ENCODE measurements at places on chromosomes 6 and 20. TPM values are rescaled to one million over a fixed set of nuclear protein-coding genes. Genes with fewer than 3 reads are reported as not detected.

- no peaks in the 10 kb centered on the region for H3K27me3 ChIP-seq
- H3K27ac ChIP-seq: no peak overlapping the region
- no peaks in the 10 kb centered on the region for H3K4me1 ChIP-seq
- DNase-seq: no peak
- no peak overlapping the region for H3K4me3 ChIP-seq
Observed at GRCh38 chr20:1295276-1295930, 29.3 kb downstream of the SNPH start.

DNA sequence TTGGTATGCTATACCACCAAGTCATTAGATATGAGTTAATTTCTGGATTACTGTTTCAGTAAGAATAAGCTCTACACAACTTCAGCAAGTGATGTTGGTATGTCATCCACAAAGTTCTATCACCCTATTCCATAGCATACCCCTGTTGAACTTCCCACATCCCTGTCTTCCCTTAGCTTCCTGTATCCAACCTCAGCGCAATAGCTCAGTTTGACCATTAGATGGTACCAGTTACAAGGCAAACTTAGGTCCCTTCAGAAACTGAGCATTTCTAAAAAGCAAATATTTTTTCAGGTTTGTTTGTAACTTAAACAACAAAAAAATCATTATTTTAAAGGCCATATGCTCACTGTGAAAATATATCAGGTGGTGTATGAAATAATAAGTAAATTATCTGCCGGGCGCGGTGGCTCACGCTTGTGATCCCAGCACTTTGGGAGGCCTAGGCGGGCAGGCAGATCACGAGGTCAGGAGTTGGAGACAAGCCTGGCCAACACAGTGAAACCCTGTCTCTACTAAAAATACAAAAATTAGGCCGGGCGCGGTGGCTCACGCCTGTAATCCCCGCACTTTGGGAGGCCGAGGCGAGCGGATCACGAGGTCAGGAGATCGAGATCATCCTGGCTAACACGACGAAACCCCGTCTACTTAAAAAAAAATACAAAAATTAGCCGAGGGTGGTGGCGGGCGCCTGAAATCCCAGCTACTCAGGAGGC lies 8.8 kb upstream of the MOG start:
- H3K4me3 ChIP-seq: no peak overlapping the region
- peaks cover 4% of the 10 kb centered on the region for H3K4me1 ChIP-seq
- no peaks in the 10 kb centered on the region for H3K36me3 ChIP-seq
- H3K27me3 ChIP-seq: no peaks in the 10 kb centered on the region
- DNase-seq: no peak

DNA sequence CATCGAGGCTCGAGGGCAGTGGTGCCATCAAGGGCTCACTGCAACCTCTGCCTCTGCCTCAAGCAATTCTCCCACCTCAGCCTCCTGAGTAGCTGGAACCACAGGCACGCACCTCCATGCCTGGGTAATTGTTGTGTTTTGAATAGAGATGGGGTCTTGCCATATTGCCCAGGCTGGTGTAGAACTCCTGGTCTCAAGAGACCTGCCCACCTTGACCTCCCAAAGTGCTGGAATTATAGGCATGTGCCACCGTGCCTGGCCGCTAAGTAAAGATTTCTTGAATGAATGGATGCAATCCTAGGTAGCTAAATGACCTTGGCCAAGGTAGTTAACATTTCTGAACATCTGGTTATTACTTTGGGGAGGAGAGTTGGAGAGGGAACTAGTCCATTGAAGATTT lies 7.4 kb downstream of the SCAF8 start:
- no peaks in the 10 kb centered on the region for H3K36me3 ChIP-seq
- peaks cover 11% of the 10 kb centered on the region for H3K4me1 ChIP-seq
- H3K27ac ChIP-seq: no peak overlapping the region
- no peak overlapping the region for H3K4me3 ChIP-seq

Gene MYBL2
- total RNA-seq: 1.3 TPM

Gene C6orf47
- 26.5 TPM for total RNA-seq

Gene VWA7
- total RNA-seq: 32.5 TPM

Gene LY6G6D
- not detected for total RNA-seq
